Cardiac fibroblast (primary cell): ENCODE measurements at places on chromosomes 11 and 22.

- DNase-seq = no peak
Observed at GRCh38 chr11:57191311-57192219, 9.8 kb downstream of the LRRC55 start.

DNA sequence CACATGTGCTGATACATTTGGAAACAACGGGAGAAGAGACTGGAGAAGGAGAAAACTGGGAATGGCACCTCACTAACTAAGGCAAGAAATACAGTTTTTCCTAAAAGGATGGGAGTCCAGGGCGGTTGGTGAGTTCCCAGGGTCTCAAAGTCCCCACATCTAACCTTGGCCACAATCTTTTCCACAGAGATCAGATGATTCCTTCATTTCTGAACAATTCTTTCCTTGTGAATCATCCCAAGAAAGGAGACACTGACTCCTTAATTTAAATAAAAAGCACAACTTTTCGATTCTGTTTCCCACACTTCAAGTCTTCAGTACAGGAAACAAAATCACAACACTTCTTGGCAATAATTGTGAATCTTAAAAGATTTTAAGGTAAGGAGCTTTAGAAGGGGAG, 384.7 kb downstream of the DCDC1 start:
- no peak for DNase-seq

- DNase-seq = no peak
Observed at GRCh38 chr11:83287631-83288030, 1.5 kb upstream of the CCDC90B start.

GRCh38 chr22:37314315-37315074, 32.2 kb downstream of the CYTH4 start:
- DNase-seq = no peak

DNA sequence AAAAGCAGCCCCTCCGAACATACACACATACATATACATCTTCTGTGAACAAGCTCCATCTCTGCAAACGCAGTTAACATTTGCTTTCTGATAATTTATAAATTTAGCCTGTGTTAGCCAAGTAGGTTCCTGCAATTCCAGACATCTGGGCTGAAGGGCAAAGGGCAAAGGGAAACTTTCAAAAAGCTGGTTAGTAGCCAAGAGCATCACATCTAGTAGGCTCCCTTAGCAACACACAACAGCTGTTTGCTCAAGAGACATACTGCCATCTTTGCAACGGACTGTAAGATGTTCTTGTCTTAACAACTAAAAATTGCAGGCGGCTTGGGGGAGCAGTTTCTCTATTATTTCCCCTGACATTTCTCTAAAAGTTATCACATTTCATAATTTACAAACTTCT, 134.9 kb downstream of the RBFOX2 start:
- DNase-seq = peak; percentile 84

DNA sequence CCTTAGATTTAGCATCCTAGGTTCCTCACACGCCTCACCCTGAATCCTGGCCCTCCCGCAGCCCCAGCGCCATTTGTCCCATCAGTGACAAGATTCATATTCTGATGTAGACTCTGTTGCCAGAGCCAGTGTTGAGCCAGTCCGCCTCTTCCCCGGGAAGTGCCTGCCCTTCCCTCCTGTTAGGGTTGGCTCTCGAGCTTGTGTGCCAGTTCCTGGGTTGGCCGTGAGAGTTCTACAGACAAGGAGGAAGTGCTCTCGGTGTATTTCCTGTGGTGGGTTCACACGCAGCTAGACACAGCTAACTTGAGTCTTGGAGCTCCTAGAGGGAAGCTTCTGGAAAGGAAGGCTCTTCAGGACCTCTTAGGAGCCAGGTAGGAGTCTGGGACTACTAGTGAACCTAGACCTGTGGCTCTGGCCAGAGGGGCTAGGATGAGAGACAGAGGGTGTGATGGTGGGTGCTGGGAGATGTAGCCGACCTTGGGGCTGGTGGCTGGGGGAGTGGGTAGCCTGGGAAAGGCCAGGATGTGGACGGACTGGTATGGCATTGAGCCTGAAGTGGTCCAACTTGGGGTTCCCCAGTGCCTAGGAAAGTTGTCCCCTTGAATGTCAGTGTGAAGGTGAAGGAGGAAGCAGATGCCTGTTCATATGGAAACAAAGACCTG, at the start of gene IL18BP:
Gene IL18BP, plus strand, starts transcription at position 261 of the 662 bp plus-strand sequence. CDS start 1,076 bp downstream, outside the sequence.
- DNase-seq = no peak

- DNase-seq = peak; percentile 75
Observed at GRCh38 chr11:43933608-43934551, 8.6 kb upstream of the C11orf96 start.

DNA sequence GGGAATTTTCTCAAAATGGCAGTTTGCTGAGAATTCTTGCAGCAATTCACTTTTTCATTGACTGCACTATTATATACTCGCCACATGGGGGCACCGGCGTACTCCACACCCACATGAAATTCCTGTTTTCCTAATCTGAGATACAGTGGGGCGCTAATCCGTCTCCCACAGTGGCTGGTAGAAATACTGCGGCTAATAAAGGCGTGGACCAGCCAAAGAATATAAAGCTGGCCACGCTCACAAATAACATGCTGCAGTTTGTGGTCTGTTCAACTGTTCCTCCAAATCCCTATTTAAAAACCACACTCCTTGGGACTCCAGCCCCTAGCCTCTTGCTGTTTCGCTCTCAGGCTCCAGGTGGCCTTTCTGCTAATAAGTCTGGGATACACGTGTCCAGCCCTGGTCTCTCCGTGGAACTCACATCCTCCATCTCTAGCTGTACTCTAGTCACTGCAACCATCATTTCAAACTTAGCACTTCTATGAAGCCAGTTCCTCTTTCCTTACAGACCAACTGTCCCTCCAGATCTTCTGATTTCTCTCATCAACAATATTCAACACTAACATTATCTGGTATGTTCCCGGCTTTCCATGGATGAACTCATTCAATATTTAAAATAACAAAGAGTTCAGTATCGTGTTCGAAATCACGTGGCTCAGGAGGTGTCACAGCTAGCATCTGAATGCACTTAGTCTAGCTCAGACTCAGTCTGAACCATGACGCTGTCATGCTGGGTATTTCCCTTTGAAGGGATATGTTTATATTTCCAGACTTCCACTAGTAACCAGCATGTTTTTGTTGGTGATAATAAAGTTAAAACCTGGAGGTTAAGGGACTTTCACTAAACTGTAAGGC, 22.0 kb downstream of the TBRG1 start:
- DNase-seq = peak; percentile 84

DNA sequence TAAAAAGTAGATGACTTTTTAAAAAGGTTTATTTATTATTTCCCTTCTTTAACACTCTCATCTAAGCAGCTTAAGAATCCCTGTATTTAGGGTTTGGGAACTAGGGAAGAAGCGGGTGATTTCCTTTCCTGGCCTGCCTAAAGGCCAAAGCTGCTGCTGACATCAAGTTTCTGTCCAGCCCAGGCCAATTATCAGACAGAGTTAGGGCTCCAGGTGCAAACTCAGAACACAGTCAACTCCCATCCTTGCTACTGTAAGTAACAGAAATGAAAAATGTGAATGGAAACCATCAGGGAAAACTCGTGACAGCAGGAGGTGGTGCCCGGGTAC, 108.9 kb downstream of the CCDC81 start:
- DNase-seq = no peak

DNA sequence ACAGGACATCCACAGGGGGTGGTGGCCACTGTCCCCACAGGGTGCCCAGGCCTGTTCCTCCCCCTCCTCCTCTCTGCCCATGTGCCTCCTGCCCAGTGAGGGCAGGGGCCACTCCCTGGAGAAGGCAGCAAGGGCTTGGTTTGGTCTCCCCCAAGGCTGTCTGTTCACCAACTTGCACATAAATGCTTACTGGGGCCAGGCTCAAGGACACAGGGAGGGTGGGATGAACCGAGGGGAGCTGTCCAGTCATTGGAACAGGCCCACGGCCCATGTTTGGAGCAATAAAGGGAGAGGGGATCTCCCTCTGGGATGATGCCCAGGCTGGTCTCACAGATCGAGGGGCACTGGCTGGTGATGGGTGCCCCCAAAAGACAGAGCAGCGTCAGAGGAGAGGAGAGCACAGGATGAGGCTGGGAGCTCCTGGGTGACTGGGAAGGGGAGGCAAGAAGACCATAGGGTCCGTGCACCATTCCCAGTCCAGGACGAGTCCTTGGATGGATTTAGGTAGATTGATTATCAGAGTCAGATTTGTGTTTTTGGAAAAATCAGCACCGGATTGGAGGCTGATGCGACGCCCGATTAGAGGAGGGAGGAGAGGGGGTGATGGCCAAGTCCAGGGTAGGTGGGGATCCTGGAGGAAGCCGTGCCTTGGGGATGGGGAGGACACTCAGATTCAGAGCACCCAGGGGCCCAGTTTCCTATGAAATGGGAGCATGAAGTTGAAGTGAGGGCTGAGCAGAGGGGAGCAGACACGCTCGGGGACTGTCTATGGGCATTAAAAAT, 1.1 kb downstream of the IGLL5 start:
- no peak for DNase-seq

GRCh38 chr22:36922105-36922608, 8.7 kb downstream of the CSF2RB start:
- no peak for DNase-seq

DNA sequence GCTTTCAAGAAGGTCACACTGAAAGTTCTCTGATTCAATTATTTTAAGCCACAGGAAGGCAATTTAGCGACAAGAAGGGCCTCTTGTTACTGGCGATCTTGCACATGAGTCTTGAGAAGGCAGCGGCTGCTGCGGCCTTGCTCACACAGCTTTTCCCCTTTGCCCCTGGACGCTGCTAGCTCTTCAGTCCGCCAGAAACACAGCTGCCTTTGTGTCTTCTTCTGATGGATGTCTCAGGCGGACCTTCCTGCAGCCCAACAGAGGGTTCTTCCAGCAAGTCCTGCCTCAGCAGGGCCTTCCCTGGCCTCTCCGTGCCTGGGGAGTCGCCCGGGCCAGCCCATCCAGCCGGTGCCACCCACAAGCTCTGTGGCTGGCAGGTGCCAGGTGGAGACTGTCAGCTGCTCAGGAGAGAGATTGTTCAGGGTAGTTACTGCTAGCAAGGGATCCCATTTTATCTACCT, 59.4 kb downstream of the PKNOX2 start:
- no peak for DNase-seq

DNA sequence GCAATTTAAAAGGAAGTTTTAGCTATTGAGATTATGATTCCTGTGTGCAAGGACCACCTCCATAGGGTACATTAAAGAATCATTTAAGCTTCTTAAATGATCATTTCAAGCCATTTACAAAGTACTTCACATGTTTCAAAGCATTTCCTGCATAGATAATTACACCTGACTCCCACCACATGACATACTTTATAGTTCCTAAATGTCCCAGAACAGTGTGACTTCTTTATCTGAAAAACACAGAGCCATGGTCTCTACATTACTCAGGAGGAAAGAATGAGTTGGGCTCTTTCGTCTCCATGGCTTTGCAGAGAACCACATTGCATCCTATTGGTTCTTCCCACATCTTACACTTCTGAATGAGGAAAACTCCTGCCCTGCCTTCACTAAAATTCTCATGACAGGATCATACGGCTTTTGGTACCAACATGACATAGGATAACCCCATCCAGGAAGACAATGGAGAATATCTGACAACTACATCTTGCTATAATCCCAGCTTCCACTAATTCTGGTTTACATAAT, 88.6 kb downstream of the ETS1 start:
- DNase-seq = no peak

DNA sequence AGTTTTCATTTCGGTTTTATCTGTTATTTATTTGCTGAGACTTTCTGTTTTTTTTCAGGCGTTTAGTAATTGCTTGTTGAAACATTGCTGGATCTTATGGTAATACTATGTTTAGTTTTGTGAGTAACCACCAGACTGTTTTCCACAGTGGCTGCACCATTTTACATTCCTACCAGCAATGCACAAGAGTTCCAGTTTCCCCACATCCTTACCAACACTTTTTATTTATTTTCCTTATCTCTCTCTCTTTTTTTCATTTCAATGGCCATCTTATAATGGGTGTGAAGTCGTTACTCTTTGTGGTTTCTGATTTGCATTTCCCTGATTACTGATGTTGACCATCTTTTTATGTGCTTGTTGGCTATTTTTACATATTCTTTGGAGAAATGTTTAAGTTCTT, 23.7 kb downstream of the USP47 start:
- peak; percentile 32 for DNase-seq

DNA sequence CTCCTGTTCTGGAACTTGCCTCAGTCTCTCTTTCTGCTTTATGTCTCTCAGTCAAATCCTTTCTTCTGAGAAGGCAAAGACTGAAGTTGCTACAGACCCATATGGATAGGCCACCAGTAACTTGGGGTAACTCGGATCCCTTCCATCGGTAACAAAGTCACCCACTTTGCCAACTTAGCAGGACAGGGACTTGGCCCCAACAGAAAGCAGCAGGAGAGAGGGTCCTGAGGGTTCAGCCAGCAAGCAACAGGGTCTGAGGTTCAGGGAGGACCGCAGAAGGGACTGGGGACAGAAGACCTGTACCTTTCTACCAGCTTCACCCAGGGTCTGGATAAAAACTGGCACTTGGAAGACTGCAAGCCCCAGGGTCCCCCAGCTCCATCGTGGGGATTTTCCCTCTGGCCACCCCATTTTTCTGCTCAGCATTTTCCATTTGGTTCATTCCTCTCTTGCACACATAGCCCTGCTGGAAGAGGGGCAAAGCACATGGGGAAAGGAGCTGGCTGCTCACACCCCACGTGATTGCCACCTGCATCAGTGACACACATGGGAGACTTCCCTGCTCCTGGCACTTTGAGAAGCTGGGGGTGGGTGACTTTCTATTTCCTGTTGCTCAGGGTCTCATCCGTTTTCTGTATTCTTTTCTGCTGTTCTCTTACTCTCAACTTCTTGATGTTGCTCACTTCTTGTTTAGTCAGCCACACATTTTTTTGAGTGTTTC, 34.6 kb upstream of the GNAZ start:
- no peak for DNase-seq

DNA sequence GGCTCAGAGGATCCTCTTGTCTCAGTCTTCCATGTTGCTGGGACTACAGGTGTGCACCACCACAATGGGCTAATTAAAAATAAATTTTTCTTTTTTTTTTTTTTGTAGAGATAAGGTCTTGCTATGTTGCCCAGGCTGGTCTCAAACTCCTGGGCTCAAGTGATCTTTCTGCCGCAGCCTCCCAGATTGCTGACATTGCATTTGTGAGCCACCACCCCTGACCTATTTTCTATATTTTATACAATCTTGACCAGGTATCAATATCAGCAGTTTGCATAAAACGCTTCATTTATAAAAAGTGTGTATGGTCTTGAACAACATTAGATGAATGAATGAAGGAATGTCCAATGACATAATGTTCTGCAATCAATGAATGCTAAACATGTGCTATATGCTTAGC, 9.1 kb upstream of the STX3 start:
- DNase-seq = no peak

DNA sequence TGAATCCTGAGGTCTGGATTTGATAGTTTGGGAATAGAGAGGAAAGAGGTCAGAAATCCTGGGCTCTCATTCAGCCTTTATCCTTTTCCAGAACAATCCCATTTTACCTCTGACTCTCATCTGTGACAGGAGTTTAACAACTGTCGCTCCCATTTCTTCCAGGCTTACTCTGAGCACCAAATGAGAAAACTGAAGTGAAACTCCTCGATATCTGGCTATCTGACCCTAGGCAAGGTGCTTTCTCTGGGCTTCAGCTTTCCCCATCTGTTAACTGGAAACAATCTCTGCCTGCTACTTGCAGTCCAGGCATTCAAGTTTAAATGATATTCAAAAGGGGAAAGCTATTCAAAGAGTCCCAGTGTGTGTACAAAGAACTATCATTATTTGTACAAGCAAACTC, 50.1 kb downstream of the NRXN2 start:
- DNase-seq = no peak

GRCh38 chr11:119482521-119483011, 59.6 kb upstream of the THY1 start:
- no peak for DNase-seq
